Activated CD4-positive, alpha-beta T cell treated with anti-CD3 and anti-CD28 coated beads for 1 hour (primary cell): ENCODE measurements at places on chromosomes 2 and 18.

GRCh38 chr18:76615065-76615733, 120.2 kb upstream of the ZNF516 start:
- no peak for DNase-seq

GRCh38 chr2:239824866-239825704, 200.1 kb downstream of the NDUFA10 start:
- DNase-seq, result no peak

- peak; percentile 20 for DNase-seq
Observed at GRCh38 chr2:206981739-206982340, 42.5 kb downstream of the CPO start.

DNA sequence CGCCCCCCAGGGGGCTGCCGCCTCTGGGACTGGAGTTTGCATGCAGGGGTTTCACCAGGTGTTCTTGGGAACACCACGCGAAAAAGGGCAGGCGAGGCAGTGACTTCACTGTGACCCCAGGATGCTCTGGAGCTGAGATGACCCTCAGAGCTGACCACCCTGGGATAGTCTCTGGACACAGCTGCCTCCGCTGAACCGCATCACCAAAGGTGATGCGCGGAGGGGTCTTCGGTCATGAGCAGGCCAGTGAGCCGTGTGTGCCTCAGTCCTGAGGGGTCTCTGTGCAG, 17.5 kb downstream of the GPR35 start:
- DNase-seq, result no peak

GRCh38 chr2:29311458-29311857, 196.2 kb downstream of the CLIP4 start:
- no peak for DNase-seq
